ENCODE measurements at places on chromosomes 11 and 22. TPM values are rescaled to one million over a fixed set of nuclear protein-coding genes. Genes with fewer than 3 reads are reported as not detected.

Gene OR4D6
- total RNA-seq: not detected

Gene PARVB
- 29.5 TPM for total RNA-seq

Gene MOV10L1
- 5.1 TPM for total RNA-seq

Gene ISX
- not detected for total RNA-seq

Gene SYT7
- 31.4 TPM for total RNA-seq

Gene PDGFD
- 1.4 TPM for total RNA-seq

Gene HTR3B
- not detected for total RNA-seq

Gene IZUMO1R
- total RNA-seq: not detected

Gene IRAG1
- 22.6 TPM for total RNA-seq

Gene SCGB1C1
- total RNA-seq: not detected

Gene RFPL3
- not detected for total RNA-seq

Gene GGTLC2
- not detected for total RNA-seq

Gene MMP13
- not detected for total RNA-seq

Gene SELENOH
- total RNA-seq: 131 TPM
